ENCODE measurements at places on chromosomes 13 and 19.

DNA sequence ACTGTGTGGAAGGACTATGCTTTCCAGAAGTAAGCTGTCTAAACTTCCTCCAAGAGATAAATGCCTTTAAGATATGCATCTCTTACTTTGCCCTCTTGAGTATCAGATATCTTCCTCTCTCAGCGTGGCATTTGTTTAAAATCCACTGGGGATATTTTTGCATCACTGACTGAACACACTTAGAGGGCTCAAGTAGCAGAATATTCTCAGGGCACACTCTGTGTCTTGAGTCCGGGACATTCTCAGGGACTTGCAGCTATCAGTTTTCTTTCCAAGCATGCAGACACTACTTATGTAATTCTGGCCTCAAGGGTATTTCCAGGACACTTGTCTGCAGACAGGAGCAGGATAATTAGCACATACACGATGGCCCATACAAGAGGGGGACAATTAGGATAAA, 84.7 kb downstream of the ERCC5 start:
- no peak for DNase-seq

DNA sequence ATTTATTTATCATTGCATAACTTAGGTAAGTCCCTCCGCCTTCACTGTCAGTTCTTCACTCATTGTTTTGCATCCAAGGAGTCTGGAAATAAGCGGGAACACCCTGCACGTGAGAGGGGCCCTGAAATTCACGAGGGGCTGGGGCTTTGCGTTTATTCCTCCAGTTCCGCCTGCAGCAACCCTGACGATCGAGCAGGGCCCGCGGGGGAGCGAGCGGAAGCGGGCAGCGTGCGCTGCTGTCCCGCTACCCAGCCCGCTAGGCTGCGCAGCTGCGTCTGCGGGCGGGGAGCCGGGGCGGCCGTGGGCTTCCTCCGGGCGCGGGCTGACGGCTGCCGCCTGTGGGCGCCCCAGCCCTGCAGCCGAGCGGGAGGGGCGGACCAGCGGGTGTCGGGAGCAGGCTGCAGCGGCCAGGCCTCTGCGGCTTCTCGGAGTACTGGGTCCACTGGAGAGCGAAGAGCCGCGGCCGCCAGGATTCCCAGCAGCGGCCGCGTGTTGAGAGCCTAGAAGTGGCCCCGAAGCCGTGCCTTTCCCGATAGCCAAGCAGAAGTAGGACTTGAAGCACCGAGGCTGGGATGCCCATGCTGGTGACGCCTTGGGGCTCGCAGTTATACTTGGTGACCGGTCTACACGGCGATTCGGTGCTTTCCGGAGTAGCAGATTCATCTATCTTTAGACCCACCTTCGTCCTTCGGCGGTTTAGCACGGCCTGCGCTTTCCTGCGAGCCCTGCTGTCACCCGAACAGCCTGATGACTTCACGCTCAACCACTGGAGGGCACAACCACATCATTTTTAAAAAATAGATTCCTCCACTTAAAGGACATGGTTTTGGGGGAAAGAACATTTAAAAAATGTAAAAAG, 32.9 kb upstream of the SACS start:
- peak; percentile 22 for DNase-seq

- no peak for DNase-seq
Measured at GRCh38 chr19:17419154-17419620, 660 bp upstream of the MVB12A start.

DNA sequence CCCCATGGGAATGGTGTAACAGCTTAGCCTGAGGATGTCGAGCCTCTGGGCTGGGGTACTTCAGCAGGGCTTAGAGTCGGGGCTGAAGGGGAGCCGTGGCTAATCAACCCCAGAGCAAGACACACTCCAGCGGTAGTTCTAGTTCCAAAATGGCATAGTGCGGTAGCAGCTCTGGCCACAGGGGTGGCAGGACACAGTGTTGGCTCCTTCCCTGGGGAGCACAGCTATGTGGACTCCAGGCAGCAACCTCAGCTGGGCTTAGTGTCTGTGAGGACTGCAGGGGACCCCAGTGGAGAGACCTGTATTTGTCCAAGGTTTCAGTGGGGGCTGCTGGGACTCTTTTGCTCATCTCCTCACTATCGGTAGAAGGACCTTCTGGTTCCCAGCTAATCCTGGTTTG, 70.8 kb upstream of the PCDH20 start:
- no peak for DNase-seq

DNA sequence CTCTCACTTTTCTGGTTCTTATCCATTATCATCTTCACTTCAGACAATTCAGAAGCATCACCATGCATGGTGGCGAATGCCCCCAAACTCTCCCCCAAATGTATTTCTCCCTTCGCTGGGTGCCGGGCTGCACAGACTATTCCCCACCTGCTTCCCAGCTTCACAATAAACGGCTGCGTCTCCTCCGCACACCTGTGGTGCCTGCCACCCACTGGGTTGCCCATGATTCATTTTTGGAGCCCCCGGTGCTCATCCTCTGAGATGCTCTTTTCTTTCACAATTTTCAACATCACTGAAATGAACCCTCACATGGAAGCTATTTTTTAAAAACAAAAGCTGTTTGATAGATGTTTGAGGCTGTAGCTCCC, 2.8 kb upstream of the F10 start:
- DNase-seq: no peak

GRCh38 chr19:41505105-41505504, 62.1 kb downstream of the ERICH4 start:
- no peak for DNase-seq

DNA sequence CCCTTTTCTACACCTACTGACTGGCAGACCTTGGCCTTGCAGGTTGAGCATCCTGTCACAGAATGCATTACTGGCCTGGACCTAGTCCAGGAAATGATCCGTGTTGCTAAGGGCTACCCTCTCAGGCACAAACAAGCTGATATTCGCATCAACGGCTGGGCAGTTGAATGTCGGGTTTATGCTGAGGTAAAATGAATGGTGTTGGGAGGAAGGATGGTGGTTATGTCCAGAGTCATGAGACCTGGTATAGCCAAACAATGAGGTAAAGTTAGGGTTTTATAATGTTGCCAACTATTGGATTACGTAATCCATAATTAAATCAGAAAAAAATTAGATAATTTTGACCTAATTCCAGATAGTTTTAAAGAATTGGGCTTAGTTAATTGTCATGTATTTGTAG, 212.5 kb downstream of the PCCA start:
- no peak for DNase-seq

DNA sequence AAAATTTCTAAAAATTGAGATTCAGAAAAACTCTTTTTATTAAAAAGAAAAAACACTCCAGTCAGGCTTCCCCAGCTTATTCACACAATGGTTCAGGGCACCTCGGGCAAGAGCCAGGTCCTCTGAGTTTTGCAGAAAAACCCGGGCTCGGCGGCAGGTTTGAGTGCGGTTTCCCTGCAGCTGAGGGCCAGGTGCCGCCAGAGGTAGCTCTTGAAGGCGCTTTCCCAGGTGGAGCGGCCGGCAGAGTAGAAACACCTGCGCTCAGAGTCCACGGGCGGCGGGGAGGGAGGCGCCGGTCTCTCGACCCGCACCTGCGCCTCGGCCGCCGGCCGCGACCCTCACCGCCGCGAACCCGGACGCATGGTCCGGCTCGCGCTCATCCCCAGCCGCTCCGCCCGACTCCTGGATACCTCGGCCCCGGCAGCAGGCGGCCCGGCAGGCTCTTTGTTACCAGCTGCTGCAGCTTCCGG, 444 bp downstream of the PROSER1 start:
- DNase-seq: peak; percentile 60

DNA sequence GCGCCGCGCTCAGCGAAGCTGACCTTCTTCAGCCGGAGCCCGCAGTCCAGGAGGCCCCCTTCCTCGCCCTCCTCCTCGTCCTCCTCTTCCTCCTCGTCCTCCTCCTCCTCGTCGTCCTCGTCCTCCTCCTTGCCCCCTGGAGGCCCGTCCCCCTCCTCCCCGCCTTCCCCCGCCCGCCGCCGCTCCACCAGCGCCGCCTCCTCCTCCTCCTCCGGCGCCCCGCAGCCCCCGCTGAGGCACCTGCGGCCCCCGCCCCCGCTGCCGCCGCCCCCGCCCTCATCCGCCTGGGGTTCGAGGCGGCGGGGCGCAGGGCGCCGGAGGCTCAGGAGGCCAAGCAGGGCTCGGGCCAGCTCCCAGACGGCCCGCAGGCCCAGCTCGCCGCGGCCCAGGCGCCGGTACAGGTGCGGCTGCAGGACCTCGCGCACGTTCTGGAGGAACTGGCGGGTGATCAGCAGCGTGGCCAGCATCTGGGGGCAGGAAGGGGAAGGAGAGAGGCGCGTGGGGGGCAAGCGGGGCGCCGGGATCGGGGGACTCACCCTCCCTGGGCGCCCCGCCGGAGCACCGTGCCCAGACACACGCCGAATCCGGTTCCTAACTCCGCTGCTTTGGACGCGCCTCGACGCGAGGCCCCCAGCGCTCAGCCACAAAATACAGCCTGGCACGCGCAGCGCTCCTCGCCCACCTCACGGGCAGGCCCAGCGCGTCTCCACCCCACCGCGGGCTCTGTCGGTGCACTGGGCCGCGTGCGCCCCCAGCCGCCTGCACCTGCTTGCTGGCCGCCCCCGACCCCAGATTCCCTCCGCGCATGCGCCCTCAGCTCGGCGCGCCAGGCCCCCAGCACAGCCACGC, 5.9 kb downstream of the ANO8 start:
- DNase-seq: no peak
